Astrocyte of the cerebellum (primary cell): ENCODE measurements at places on chromosomes 3 and 15.

- no peak for DNase-seq
Measured at GRCh38 chr3:135215516-135215915, 420.5 kb downstream of the EPHB1 start.

DNA sequence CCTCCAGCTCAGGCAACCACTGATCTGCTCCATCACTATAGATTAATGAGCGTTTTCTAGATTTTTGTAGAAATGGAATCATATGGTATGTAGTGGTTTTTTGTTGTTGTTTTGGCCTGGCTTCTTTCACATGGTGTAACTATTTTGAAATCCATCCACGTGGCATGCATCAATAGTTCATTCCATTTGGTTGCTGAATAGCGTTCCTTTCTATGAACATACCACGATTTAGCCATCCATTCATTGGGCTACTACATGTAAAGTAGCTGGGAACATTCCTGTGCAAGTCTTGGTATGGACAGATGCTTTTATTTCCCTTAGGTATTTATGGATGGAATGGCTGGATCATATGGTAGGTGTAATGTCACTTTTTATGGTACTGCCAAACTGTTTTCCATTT is 10.7 kb upstream of the CHSY1 start:
- no peak for DNase-seq

DNA sequence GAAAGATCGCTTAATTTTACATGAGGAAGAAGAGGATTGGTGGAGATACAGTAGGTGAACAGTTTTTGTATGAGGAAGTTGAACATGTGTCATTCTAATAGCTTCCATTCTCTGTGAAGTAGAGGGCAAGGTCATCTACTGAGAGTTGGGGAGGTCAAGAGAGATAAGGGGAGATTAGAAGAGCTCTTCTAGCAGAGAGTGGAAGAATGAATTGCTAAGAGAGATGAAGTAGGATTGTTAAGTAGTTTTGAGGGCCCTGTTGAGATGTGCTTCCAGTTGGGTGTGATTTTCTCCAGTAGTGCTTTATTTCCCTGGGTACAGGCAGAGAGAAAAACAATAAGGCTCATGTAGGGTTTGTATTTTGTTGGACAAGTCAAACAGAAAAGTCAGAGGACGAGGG is 5.2 kb downstream of the OPA1 start:
- no peak for DNase-seq

DNA sequence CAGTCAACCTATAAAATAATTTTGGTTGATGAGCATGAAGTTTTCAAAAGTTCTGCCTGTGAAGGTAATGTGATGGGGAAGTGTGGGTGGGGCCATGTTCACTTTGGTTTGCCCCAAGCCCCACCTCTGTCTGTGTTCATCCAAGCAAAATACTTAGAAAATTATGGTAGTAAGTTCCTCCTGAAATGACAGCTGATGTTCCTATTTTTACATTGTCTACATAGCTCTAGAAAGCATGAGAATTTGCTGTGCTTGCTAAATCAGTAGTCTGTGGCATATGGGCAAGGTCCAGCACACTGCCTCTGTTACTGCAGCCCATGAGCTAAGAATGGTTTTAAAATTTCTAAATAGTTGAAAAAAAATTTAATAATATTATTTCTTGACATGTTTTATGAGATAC is 21.9 kb upstream of the CP start:
- DNase-seq = no peak

DNA sequence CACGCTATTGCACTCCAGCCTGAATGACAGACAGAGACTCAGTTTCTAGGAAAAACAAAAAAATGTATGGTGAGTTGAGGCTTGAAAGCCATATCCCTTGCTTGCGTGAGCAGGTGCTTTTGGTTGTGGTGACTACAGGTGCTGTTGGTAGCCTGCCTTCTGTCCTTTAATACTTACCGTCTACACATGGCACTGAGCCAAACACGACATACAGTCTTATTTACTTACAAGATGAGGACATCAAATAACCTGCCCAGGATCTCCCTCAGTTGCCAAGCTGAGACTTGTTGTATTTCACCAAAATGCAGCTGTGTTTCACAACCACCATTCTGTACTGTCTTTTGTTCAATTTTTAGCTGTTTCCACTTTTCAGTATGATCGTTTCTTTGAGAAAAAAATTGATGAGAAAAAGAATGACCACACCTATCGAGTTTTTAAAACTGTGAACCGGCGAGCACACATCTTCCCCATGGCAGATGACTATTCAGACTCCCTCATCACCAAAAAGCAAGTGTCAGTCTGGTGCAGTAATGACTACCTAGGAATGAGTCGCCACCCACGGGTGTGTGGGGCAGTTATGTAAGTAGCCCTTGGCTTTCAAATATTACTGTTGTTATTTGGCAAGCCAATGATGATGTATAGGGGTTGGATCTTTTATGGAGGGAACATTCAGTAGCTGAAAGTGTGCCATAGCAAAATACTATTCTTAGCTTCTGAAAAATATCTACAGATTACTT is 6.5 kb downstream of the ALAS1 start:
- no peak for DNase-seq

DNA sequence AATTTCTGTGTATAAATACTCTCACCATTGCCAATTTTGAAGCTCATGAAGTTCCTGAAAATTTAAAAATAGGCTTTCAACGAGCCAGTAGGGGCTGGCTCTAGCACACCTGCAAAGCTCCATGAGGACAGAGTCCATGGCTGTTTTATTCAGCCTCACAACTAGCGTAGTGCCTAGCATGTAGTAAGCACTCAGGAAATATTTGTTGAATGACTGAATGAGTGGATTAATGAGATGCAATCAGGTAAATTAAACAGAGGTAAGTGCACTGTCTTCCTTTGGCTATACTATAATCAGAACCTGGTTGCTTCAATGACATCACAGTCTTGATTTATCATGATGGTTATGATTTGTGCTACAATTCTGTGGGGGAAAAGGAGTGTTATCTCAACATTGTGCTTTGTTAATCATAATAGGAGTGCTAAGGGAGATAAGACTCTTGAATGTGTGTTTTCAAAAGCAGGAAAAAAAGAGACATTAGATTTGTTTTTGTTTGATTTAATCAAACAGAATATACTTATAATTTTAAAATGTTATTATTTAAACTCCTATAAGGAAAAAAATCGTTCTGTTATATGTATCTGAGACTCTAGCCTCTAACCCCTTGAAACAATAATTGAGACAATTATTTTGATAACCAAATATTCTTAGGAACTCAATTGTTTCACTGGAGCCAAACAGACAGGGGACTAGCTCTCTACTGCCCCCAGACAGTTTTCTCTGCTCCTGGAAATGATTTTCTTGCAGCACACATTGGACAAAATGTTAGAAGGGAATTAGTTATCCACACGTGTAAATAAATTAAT is 171.7 kb upstream of the ATP11B start:
- DNase-seq = no peak

GRCh38 chr15:57789225-57789624 is 82.7 kb downstream of the POLR2M start:
- no peak for DNase-seq

GRCh38 chr3:37467761-37468160 is 293.4 kb upstream of the LRRFIP2 start:
- DNase-seq = no peak
